ENCODE measurements at places on chromosomes 16 and 17. TPM values are rescaled to one million over a fixed set of nuclear protein-coding genes. Genes with fewer than 3 reads are reported as not detected.

Gene SLC4A1
- not detected for total RNA-seq

Gene MPV17L
- total RNA-seq = 7.8 TPM

Gene TPSD1
- not detected for total RNA-seq

DNA sequence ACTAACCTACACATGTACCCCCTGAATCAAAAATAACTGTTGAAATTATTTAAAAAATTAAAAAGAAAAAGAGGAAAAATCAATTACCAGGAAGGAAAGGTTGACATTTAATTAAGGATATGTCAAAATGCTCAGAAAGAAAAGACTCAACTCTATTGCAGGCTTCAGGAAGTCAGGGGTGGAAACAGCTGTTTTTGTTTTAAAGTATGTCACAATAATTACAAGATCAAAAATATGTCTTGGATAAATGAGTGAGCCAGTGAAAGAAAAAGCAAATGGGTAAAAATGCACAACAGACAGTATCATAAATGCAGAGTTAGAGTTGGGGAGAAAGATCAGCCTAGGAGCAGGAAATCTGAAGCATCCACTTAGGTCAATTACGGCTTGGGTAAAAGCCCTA lies 146.0 kb downstream of the CDH11 start:
- DNase-seq = no peak

DNA sequence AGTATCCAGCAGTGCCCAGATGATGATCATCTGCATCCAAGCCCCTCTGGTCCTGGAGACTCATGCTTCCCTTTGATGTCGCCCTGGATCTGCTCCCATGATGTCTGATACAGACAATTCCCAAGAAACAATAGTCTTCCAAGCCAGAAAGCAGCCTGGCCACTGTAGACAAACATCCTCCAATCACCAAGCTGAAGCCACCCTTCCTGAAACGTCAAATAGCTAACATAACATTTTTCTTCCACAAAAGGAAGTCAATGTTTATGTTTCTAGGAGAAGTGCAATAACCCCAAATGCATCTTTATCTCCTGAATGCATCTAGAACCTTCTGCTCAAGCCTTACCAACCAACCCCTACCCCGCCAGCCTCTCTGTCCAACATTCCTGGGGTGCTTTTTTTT lies 1.2 kb upstream of the DPEP2 start:
- no peak for DNase-seq

DNA sequence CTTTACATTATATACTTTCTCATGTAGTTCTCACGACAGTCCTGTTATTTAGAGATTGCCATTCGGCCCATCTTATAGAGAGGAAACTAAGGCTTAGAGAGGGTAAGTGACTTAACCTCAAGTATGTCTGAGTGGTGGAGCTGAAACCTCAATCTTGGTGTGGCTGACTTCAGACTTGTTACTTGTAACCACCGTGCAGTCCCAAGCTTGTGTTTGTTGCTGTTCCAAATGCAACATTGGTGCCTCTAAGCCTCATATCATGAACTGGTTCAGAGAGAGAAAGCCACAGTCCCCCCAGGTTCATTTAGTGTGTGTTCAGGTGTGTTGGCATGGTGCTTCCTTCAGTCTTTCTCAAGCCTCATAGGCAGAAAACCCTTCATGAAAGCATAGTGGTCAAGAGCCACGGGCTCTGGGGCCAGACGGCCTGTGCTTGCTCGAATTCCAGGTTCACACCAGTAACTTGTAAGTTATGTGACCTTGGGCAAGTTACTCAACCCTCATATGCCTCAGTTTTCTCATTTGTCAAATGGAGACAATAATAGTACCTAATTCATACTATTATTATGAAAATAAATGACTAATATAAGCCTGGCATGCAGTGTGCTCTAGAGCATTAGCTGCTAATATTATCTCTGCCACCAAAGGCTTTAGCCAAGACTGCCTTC lies 39.9 kb downstream of the CDH1 start:
- DNase-seq = peak; percentile 56

DNA sequence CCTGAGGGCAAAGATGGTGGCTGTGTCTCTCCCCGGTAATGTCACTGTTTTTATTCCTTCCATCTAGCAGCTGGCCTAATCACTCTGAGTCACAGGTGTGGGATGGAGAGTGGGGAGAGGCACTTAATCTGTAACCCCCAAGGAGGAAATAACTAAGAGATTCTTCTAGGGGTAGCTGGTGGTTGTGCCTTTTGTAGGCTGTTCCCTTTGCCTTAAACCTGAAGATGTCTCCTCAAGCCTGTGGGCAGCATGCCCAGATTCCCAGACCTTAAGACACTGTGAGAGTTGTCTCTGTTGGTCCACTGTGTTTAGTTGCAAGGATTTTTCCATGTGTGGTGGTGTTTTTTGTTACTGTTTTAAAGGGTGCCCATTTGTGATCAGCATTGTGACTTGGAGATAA lies 5.5 kb upstream of the RAPGEFL1 start:
- DNase-seq = no peak
